ENCODE measurements at places on chromosomes 6 and 20.

GRCh38 chr20:43529457-43530153, 22.1 kb downstream of the L3MBTL1 start:
- DNase-seq = no peak

DNA sequence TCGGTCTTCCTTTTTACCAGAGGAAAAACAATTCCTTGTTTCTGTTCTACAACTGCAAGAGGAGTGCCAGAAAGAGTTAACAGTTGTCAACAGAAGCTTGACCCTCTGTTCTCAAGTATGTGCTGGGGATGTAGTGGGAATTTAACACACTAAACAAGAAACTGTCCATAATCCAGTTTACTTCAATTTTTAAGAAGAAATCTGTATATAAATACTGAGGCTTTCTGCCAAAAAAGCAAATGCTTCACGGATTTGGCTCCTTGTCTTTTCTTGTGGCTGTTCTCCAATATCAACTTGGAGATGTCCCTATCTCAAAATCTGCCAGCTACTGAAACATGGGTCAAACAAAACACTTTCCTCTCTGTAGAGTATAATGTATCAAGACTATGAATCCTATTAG, 26.8 kb downstream of the REV3L start:
- DNase-seq = no peak

- DNase-seq = no peak
Measured at GRCh38 chr6:153735761-153736160, 303.3 kb upstream of the OPRM1 start.

DNA sequence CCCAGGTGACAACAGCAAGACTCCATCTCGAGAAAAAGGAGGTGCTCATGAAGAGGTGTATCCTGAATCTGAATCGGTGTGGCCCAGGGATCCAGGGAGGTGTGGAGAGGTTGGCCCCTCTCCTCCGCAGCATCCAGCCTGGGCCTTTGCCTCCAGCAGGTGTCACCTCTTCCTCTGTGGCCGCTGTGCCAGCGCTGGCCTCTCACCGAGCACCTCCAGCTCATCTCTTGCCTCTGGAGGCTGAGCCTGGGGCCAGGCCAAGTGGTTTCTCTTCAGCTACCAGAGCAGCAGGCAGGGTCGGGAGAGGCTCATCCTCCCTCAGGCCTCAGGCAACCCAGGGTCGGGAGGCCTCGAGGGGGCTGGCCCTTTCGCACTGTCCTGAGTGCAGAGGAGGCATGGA, 1.2 kb upstream of the COL20A1 start:
- DNase-seq = no peak

DNA sequence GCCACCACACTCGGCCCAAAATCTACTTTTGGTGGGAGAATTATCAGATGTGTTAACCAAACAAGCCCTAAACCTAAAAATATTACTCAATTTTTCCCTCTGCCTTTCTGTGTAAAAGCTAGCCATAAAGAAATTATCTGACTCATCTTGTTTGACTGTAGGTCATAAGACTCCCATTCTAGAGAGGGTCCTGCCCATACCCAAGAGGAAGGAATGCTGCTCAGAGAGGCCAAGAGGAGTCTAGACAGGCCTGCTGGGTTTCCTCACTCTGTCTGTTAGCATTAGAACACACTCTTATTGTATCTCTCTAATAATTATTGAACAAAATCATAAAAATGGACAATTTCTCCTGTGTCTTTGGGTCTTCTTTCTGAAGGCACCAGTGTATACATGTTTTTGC, 26.1 kb downstream of the C6orf141 start:
- DNase-seq = no peak

DNA sequence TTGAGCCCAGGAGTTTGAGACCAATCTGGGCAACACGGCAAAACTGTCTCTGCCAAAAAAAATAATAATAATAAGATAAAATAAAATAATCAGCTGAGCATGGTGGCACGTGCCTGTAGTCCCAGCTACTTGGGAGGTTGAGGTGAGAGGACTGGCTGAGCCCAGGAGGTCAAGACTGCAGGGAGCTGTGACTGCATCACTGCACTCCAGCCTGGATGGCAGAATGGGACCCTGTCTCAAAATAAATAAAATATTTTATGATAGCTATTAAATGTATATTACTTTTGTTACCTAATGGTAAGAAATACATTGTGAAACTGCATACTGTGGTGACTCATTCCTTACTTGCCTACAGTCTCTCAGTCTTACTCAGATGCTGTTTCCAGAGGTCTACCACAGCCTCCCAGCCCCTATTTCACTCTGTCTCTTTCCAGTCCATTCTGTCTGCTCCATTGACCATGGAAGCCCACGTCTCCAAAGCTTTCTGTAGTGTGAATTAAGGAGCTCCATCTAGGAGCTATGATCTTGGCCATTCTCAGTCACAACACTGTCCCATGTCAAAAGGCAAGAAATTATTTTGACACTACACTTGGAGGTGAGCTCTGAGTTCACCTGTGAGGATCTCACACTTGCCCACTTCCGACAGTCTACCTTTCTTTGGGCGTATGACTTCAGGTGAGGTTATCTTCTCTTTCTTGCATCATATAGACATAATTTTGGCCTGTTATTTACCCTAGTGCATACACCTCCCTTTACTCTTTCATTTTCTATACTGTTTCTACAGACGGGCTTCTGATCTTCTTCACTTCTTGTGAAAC, 22.4 kb upstream of the SNX9 start:
- peak; percentile 7 for DNase-seq

GRCh38 chr6:85421181-85421580, 28.7 kb upstream of the NT5E start:
- no peak for DNase-seq

DNA sequence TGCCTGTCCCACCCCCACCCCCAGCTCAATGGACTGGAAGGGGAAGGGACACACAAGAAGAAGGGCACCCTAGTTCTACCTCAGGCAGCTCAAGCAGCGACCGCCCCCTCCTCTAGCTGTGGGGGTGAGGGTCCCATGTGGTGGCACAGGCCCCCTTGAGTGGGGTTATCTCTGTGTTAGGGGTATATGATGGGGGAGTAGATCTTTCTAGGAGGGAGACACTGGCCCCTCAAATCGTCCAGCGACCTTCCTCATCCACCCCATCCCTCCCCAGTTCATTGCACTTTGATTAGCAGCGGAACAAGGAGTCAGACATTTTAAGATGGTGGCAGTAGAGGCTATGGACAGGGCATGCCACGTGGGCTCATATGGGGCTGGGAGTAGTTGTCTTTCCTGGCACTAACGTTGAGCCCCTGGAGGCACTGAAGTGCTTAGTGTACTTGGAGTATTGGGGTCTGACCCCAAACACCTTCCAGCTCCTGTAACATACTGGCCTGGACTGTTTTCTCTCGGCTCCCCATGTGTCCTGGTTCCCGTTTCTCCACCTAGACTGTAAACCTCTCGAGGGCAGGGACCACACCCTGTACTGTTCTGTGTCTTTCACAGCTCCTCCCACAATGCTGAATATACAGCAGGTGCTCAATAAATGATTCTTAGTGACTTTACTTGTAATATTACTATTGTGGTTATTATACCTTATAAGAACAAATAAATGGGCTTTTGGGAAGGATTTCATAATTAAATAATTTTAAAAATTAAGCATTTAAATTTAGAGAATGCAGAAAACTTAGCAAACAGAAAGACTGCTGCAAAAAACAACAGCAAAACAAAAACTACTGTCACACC, 8.4 kb downstream of the CDKN1A start:
- no peak for DNase-seq

- DNase-seq = no peak
Measured at GRCh38 chr6:3282476-3283236, 23.9 kb downstream of the PSMG4 start.

- DNase-seq = no peak
Measured at GRCh38 chr6:33613795-33614168, 7.3 kb upstream of the ITPR3 start.

DNA sequence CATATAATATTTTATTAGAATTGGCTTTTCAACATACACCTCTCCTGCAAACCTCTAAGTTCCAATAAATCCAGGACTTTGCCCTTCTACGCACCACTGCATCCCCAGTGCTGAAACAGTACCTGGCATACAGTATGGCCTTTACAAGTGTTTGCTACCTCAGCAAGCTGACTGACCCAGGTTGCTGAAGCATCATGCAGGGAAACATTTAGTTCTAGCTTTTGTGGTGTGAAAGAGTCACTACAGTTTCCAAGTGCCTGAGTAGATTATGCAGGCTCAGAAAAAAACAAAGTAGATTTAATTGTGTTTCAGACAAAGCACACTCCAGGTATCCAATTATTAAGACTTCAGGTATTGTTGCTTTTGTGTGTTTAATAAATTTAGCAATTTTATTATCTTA, 614.2 kb upstream of the NRSN1 start:
- no peak for DNase-seq

GRCh38 chr6:15622045-15622740, 40.6 kb downstream of the DTNBP1 start:
- DNase-seq = no peak

DNA sequence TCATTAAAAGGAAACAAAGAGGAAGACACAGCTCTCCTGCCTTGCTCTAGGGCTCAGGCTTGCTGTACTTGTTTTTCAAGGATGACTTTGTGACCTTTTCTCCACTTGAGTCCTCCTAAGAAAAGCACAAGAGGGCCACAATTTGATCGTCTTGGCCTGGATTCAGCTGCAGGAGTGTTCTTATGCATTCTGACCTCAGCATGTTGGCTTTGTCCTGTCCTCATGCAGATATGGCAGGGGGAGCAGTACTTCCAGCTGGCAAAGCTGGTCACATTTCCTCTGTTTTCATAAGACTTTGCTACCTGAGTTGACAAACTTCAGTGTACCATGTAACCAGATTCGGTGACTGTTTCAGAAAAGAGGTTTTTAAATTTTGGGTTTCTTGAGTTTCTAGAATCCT, 30.8 kb downstream of the KDM1B start:
- no peak for DNase-seq

DNA sequence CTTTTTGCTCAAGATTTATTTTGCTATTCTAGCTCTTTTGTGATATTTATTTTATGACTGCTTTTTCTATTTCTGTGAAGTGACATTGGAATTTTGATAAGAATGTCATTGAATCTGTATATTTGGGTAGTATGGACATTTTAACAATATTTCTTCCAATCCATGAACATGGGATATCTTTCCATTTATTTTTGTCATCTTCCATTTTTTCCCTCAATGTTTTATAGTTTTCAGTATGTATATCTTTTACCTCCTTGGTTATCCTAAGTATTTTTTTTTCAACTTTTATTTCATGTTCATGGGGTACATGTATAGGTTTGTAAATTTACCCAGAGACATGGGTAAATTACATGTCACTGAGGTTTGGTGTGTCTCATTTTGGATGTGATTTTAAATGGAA, 74.1 kb upstream of the PREP start:
- DNase-seq = no peak

- DNase-seq = no peak
Measured at GRCh38 chr20:21508230-21509078, 5.4 kb downstream of the NKX2-2 start.

GRCh38 chr20:17895641-17896171, 72.9 kb downstream of the SNX5 start:
- no peak for DNase-seq

- no peak for DNase-seq
Measured at GRCh38 chr6:128112494-128112893, 211.6 kb upstream of the THEMIS start.

DNA sequence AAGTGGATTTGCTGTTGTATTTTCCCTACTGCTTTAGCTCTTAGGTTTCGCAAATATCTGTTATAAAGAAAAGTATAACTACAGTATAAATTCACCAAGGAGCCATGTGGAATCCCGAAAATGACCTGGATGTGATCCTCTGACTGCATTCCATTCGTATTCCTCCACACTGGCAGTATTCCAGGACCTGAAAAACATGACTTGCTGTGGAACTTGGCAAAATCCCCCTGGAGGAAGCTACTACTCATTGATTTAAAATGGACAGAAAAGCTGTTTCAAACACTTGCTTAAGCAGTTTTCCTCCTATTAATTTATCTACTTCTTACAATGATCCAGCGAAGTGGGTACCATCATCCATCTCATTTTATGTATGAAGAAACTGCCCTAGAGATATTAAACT, 13.3 kb upstream of the ENPP5 start:
- no peak for DNase-seq

- DNase-seq = no peak
Measured at GRCh38 chr6:10518557-10519407, 2.4 kb upstream of the GCNT2 start.

DNA sequence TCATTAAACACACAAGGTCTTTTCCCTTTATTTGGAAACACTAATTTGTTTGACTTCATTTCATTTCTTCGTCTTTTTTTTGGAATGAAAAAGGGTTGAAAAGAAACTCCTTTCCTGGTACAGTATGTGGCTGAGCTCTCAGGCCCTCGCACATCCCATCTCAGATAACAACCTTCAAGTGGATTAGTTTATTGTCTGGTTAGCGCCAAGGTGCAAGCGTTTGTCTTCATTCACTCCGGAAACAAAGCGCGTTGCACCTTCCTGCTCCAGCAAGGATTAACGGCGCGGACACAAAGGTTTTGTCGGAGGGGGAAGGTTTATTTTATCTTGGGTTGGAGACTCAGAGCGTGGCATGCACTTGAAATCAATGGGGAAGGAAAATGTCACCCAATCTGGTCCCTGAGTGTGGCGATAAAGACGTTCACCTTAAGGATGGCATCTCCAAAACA, 5.3 kb upstream of the NKX2-2 start:
- DNase-seq = no peak

DNA sequence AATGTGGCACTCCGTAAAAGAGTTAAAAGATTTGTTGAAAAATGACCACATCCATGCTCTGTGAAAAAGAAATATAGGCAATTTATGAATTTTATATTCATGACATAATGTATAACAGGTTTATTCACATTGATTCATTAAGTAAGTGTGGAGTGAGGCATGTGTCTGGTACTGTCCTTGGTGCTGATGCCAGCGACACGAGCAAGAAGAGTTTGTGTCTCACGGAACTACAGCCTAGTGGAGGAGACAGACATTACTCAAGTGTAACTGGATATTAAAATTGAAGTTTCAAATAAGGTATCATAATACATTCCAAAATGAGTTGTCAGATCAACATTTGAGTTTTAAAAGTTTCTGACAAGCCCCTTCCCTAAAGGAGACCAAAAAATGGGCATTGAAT, 158.2 kb upstream of the PRND start:
- no peak for DNase-seq

DNA sequence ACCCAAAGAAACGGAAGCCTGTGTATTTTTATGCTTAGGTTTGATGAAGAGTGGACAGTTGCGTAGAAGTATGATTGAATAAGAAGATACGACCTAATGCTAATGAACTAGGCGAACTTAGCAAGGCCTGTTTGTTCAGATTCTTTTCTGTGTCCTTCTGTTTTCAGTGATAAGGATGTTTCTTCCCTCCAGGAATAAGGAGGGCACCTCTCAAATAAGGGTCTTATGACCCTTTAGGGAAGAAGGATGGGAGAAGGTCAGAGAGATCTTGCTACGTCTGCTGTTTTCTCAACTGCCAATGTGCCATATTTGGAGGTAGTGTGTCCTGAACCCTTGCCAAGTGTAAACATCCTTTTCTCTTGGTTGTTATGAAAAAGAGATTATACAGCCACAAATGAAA, 524.8 kb downstream of the UTRN start:
- DNase-seq = no peak

DNA sequence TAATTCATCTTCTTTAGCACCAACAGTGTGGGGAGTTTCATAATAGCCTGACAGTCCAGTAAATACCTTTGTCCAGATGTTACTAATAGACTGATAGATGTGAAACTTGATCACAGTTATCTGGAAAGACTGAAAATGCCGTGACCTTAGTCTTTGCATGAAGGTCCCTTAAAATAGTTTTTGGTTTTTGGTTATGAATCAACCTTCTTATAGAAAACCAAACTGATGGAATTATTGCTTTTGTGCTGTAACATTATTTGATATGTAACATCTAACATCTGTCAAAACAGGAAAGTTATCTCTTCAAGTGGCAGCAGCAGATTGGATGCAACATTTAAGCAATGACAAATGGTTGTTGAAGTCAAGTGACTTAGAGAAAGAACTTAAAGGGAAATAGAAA, 190.4 kb downstream of the DOK5 start:
- no peak for DNase-seq

Measured in NK-92 treated with Interleukin-12 subunit alpha and Interleukin-12 subunit beta, amount 100 ng/mL, for 24 hours (cell line).